Kidney (tissue), 22 donors: ENCODE measurements at places on chromosomes 2 and 18. TPM values are rescaled to one million over a fixed set of nuclear protein-coding genes. Genes with fewer than 3 reads are reported as not detected.
A peak's percentile ranks its signal among the peaks of the same experiment; 100 is the strongest.

GRCh38 chr2:119814216-119814615, 54.5 kb downstream of the PTPN4 start:
- DNase-seq = no peak

- DNase-seq = no peak
Measured at GRCh38 chr2:31467426-31467825, 52.9 kb upstream of the XDH start.

GRCh38 chr2:26620031-26620605, 21.0 kb downstream of the CIB4 start:
- DNase-seq = peak; percentile 26

GRCh38 chr2:67996772-67997527, 65.9 kb downstream of the C1D start:
- no peak for DNase-seq

DNA sequence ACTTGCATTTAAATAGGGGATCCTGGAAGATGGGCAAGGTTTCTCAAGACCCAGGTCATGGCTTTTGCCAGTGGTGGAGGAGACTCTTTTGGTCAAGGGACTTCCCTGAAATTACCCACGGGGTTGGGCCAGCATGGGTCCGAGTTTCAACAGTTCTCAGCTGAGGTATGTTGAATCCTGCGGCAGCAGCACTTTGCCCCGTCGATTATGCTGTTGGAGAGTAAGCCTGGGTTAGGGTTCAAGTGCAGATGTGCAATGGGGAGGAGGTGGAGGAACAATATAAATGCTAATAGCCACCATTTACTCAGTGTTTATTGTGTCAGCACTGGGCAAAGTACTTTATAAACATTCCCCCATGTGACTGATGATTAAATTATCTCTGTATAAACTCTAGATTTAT, 96.0 kb upstream of the GATA6 start:
- no peak for DNase-seq

G6PC2 gene
- polyA plus RNA-seq = not detected

DNA sequence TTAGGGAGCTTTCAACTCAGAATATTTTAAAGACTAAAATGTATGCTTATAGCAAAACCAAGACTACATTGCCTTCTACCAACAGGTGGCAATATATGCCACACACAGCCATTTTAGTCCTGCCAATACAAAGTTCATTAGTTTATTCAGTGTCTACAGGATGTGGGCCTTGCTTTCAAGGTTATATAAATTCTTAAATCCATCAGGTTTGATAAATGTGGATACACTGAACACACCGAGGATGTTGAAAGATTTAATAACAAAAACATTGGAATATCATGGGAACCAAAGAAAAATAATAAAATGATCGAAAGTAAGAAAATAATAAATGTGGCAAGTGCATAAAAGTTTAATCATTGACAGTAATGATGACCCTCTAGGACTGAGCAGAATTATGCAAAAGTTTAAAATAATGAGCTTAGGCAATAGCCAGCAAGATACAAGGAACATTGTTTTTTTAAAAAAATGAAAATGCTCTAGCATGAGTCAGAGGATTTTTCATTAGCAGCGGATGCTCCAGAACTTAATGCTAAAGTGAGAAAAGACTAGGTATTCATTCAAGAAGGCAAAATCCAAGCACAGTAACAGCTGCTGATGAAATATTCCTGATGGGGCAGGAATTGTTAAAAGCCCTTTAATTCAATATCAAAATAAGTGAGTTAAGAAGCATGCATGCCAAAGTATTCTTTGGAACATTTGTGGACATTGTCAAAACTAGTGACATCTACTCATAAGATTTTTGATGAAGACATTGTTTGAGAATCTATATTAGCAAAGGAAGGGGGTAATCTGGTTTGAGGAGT, 14.2 kb downstream of the SCN9A start:
- DNase-seq = peak; percentile 48

GRCh38 chr2:240558236-240558761, 511 bp upstream of the ANKMY1 start:
- DNase-seq = no peak

DNA sequence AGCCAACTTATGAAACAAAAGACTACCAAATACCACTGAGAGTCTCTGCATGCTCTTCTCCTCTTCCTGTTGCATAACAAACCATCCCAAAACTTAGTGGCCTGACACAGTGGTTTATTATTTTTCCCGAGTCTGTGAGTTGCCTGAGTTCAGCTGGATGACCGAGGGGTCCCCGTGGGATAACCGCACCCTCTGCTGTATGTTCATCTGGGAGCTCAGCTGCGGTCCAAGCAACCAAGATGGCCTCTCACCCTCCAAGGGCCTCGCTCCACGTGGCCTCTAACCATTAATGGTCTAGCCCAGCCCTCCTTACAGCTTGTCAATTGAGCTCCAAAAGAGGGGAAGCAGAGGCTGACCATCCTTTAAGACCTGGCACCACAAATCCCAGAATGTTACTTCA, 17.1 kb downstream of the ITM2C start:
- no peak for DNase-seq

GALM gene
- 79.9 TPM for polyA plus RNA-seq

DNA sequence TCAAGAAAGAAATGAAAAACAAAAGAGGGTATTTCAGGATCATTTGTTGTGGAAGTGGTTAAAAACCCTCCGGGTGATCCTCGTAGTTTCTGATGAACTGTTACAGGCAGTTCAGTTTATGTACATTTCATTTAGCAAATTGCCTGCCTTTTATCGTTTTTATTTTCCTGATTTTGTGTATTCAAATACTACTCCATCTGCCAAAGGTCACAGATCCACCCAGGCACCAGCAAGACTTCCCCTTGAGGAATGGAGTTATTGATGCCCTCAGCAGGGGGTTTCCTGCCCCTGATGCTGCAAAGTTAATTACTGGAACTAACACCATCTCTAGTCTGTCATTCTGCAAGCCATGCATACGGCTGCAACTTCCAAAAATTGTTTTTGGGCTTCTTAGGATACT, 641.9 kb downstream of the SLC4A3 start:
- no peak for DNase-seq

DNA sequence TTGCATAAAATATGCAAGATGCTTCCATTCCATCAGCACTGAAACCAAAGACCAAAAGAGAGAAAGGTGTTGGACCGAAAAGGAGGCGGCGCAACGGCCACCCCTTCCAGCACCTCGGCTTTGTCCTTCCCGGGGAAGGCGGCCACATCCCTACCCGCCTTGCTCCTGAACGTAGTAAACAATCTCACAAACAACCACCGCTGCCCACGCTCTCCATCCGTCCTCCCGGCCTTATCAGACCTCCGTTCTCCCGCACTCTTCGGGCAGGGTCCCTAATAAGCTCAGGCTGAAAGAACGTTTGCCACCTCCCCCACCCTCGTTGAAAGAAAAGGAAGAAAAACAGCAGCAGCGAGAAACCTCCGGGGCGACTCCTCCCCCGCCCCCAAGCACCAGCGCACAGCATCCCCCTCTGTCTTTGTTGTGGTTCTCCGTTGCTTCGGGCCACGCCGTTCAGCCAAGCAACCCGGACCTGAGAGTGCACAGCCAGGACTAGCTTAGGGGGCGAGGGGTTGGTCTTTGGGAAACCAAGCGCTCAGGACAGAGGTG, 4.4 kb downstream of the EVX2 start:
- DNase-seq = no peak

DNA sequence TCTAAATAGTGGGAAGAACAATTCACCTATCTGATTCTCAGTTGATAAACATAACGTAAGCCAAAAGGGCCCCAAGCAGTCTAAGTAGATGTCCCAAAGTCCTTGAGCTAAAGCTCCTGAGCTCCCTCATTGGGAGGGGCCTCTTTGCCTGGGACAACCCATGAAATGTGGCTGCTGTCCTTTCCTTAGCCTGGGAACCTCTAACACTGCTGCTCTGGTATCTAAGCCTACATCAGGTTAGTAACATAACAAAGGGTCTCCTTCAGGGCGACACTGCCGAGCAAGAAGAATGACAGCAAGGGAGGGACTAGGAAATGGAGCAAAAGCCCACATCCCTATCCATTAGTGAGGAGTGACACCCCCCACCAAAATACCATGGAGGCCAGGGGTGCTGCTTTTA, 98.3 kb downstream of the MAPRE2 start:
- no peak for DNase-seq

- DNase-seq = no peak
Measured at GRCh38 chr2:191612496-191612895, 65.4 kb upstream of the NABP1 start.

SPATA3 gene
- not detected for polyA plus RNA-seq

DNA sequence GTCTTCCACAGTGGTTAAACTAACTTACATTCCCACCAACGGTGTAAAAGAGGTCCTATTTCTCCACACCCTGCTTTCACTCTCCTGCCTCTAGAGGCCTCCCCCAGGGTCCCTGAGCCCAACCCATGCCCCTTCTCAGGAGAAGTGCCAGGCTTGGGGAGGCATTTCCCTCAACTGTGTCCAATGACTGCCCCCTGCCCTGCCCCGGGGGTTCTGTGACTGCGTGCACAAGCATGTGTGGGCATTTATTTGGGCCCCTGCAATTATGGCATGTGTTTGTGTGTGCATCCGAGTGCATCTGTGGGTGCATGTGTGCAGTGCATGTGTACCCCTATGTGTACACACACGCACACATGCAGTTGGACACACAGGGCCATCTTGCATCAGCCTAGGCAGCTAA, 57.3 kb downstream of the INHBB start:
- no peak for DNase-seq

PNKD gene
- polyA plus RNA-seq = 244 TPM

DNA sequence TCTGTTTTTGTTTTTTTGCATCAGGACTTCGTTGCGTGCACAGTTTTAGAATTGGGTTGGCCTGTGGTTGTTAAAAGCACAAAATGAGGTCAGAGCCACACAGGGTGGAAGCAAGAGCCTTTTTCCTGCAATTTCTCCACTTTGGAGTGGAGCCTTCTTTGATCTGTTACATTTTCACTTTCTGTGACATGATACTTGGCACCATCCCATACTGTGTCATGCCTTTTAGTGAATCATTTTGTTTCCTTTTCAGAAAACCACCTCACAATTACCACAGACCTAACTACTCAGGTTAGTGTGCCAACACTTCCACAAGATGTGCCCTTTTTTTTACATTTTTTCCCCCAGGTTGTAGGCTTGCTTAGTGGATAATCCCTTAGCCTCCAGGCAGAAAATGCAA, 32.5 kb downstream of the MERTK start:
- no peak for DNase-seq

SLC14A1 gene
- polyA plus RNA-seq = 15.3 TPM

GPR35 gene
- 1.7 TPM for polyA plus RNA-seq
